Inflammatory macrophage (primary cell): ENCODE measurements at places on chromosomes 4 and X.

- no peak for DNase-seq
Observed at GRCh38 chr4:139611391-139611790, 54.2 kb upstream of the MGST2 start.

GRCh38 chr4:146051223-146051622 is 112.6 kb upstream of the ZNF827 start:
- no peak for DNase-seq

DNA sequence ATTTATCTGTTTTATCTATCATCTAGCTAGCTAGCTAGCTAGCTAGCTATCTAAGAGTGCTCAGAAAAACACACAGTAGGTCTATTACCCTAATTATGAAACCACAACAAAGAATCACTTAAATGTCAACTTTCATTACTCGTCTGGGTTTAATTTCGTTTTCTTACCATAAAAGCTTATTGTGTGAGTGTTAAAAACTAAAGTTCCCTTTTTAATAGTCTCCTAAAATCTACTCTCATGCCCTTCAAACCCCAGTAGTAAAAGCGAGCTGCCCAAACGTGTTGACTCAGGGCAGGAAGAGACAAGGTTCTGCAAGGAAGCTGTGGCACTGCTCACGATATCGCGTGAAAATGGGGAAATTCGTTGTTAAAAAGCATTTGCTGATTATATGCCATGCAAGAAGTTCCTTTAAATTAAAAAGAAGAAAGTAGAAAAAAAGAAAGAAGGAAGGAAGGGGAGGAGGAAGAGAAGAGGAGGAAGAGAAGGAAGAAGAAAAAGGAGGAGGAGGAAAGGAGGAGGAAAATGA is 595 bp downstream of the MBNL3 start:
- peak; percentile 64 for DNase-seq

GRCh38 chrX:67050760-67051159 is 411.9 kb upstream of the EDA2R start:
- no peak for DNase-seq

- DNase-seq, result no peak
Observed at GRCh38 chr4:153060196-153060595, 124.1 kb downstream of the FHDC1 start.

- DNase-seq, result no peak
Observed at GRCh38 chrX:45765767-45766166, 565.1 kb upstream of the DIPK2B start.

GRCh38 chrX:119482041-119482440 is 13.8 kb downstream of the SLC25A5 start:
- no peak for DNase-seq

DNA sequence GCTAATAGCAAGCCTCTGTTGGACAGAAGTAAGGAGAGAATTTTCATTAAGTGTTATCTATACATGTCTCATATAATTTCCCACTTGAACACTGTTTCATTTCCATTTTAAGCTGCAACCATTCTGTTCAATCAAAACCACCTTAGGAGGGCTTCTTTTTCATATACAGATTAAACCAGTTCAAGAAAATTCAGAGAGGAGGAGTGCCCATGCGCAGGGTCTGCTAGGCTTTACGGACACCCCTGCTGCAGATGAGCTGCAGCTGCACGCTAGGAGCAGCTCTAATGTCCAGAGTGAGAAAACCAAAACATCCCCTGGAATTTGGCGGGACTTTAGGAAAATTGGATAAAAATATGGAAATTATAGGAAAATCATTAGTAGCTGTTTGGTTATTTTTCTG is 541.0 kb downstream of the SPRY1 start:
- no peak for DNase-seq

GRCh38 chr4:87002682-87003043 is 67.9 kb downstream of the AFF1 start:
- DNase-seq, result no peak

DNA sequence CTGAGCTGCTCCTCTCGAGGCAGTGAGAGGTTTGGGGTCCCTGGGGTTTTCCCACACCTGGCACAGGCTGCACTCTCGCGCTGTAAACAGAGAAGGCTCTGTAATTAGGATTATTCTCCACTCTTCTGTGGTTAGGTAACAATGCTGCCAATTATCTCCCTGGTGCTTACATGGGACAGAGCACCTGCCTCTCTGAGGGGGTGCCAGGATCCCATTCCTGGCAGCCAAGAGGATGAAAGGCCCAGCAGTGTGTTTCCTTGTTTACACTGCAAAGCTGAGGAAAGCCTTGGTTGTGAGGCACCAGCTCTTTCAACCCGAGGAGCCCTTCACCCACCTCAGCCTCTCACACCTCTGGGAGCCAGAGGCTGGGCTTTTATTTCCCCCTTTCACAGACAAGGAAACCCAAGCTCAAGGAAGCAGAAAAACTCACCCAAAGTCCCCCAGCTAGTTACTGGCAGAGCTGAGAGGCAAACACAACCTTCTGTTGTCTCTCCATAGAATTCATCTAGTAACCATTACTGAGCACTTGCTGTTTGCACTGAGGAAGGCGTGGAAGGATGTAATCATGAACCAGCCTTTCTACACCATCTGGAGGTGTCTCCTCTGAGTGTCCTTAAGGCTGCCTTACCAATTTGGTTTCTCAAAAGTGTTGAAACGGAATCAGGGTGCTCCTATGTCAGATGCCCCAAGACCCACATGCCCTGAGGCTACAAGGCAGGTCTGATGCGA is 39.7 kb upstream of the PROM1 start:
- no peak for DNase-seq

GRCh38 chr4:185651851-185652250 is 116.5 kb upstream of the PDLIM3 start:
- no peak for DNase-seq

DNA sequence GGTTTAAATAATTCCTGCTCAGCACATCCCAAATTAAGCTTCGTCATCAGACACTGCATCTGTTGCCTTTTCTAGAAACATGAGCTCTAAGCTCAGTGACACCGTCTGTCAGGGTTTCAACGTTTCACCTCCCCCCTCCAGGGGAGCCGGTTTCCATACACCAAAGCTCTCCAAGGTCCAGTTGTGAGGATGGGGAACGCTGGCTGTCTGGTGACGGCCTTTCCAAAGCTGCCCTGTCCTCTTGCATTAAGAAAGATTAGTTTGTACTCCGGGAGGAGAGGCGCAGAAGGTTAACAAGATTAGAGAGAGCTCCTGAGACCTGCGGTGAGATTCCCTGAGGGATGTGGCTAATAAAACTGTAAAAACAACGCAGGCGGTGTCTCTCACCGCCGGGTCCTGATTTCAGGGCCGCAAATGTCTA is 43.2 kb downstream of the ASMT start:
- DNase-seq, result no peak

GRCh38 chrX:130186651-130187050 is 14.9 kb downstream of the RAB33A start:
- no peak for DNase-seq

- peak; percentile 5 for DNase-seq
Observed at GRCh38 chr4:180150818-180151217, 2092.4 kb upstream of the TENM3 start.

DNA sequence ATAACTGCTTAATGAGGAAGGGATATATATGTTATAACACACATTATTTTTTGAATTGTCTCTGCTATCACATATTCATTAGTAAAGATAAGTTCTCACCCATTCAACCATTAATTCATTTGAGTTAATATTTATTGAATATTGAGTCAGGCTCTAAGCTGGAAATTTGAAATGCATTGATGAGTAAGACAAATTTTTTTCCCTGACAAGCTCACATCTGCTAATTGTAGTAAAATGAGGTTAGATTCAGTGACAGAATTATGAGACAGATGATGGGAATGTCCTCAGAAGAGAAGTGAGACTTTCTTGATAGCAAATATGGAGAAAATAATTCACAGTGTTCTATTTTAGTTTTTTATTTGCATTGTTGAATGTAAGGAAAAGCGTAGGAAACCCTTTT is 194.3 kb downstream of the SLC4A4 start:
- no peak for DNase-seq

DNA sequence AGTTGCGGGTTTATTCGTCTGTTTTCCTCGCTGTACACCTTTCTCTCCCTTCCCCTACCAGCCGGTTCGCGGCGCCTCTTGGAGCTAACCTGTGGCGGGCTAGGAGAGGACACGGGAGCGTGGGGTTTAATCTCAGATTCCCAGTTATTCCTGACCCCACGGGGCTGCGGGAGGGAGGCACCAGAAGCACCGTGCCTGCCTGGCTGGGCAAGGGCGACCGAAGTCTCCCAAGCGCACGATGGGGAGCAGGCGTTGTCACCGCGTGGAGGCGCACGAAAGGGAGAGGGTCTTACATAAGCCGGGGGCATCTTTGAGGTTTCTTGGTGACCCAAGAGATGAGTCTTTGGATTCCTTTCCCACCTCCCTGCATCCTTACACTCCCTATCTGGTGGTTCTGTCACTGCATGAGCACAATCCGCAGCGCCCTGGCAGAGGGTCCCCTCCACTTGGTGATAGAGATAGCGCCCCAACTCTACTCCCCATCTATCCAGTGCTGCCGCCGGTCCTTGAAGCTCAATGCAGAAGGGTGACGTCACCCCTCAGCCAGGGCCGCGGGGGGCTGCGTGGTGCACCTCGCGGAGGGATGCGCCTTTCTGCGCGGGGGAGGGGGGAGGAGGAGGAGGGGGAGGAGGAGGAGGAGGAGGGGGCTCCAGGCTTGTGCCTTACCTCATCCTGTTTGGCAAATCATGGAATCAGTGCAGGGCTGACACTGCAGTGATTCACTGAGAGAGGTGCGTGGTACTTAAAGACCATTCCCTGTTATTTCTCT is 793 bp downstream of the TSPAN7 start:
- no peak for DNase-seq

- no peak for DNase-seq
Observed at GRCh38 chr4:176587920-176588319, 204.8 kb downstream of the VEGFC start.

GRCh38 chrX:108159028-108159670 is 67.6 kb downstream of the ATG4A start:
- DNase-seq, result no peak

GRCh38 chrX:344371-344901 is 25.8 kb upstream of the GTPBP6 start:
- DNase-seq, result no peak

DNA sequence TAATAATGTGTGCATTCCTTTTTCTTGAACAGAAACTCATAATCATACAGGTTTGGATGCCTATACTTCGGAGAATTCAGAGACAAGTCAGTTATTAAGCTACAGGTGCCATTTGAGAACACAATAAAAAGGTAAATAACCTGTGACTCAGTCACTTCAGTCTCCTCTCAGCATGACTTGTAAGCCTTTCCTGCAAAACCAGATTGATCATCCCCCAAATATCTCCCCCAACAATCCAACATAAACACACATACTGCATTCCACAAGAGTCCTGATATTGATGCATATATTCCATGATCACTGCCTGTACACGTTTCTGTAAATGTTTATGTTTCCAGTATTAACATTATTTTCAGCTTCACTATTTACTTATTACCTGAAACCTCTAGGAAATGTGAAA is 110.8 kb downstream of the PWWP3B start:
- no peak for DNase-seq

DNA sequence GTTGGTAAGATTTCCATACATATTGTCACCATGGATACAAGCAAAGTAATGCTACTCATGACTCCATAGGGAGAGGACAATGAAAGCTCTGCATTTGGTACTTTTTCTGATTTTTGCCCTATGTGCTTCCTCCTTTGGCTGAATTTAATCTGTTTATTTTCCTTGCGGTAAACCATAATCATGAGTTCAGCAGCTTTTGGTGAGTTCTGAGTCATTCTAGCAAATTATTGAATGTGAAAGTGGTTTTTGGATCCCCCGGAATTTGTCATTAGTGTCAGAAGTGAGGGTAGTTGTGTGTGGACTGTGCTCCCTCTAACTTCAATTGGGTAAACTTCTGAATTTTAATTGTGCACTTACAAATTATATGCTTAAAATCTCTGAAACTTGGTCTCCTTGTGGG is 170.3 kb downstream of the MOSPD2 start:
- no peak for DNase-seq

DNA sequence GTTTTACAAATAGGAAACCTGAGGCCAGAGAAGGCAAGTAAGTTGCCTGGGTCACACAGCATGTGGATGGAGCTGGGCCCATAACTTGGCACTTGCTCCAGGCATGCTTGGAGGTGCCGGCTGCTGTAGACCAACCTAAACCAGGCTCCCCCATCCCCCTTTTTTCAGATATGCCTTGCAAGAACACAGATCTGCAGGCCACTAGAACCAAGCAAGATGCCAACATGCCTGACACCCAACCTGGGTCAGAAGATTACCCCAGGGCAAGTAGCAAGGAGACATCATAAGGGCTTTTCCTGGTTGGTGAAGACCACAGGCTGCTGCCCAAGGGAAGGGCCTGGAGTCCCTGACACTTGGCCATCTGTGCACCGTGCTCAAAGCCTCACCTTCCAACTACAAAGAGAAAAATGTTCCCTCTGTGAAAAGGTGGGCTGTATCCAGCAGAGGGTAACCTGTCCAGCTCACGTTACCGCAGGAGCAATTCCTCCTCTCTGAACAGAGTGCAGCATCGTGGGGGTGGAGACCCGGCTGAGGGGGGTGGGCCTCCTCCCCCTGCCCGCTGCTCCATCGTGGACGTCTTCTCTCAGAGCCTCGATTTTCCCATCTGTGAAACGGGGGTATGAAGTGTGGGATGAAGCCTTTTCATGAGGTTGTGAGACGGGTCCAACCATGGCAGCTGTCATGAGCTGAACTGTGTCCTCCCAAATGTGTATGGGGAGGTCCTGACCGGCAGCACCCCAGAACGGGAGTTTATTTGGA is 23.0 kb downstream of the HMX1 start:
- no peak for DNase-seq

DNA sequence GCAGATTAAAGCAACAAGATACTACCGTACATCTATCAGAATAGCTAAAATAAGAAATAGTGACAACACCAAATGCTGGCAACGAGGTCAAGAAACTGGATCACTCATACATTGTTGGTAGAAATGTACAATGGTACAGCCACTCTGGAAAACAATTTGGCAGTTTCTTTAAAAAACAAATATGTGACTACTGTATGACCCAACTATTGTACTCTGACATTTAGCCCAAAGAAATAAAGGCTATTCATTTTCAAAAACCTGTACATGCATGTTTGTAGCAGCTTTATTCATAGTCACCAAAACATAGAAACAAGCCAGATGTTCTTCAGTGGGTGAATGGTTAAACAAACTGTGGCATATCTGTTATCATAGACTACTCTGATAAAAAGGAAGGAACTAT is 8.2 kb downstream of the CLCN3 start:
- DNase-seq, result no peak

GRCh38 chr4:108146819-108147218 is 21.9 kb downstream of the LEF1 start:
- no peak for DNase-seq
